ENCODE measurements at places on chromosomes 5 and 9.

GRCh38 chr9:76394960-76395252 is 680 bp upstream of the RFK start:
- DNase-seq = peak; percentile 83

DNA sequence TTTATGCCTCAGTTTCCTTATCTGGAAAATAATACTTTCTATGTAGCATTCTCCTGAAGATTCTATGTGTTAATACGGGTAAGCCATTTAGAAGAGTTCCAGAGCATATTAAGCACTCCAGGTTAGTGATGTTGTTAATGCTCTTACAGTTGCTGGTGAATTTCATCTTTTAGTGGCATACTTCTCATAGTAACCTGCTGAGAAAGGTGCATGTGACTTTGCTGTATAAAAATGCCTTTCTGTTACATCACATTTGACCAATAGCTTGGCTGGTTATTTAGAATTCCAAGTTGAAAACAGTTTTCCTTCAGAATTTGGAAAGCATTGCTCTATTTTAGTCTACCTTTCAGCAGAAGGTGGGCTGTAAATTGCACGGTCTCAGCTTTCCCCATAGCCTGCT is 27.2 kb downstream of the GCNT1 start:
- DNase-seq = no peak

DNA sequence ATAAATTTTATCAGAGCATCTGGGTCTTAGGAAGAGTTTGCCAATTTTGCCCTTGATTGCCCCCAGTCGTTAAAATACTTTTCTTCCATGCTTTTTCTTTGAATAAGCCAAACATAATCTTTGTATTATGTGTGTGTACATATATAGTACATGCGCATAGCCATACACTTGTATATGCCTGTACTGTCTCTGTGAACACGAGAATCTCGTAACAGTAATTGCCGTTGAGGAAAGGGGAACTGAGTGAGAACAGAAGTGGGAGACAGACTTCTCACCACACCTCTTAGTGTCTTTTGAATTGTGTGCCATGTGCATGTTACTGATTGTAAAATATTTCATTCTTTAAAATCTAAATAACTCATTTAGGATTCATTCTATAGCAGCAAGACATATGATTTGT is 79.6 kb upstream of the GRHPR start:
- no peak for DNase-seq

DNA sequence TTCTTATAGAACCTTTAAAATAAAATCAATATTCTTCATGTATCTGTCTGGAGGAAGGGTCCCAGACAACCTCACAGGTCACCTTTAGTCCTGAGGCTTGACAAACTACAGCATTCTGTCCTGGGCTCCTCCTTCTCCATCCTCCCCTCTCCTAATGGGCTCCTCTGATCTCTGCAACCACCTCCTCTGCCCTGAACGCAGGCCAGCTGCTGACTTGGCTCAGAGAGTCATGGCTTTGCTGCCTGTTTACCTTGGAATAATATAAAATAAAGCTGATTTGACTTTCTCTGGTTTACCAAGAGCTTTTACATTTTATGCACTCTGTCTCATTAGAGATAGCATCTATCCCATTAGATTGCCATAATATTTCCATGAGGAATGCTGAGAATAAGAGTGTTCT is 159.4 kb downstream of the SEMA6A start:
- DNase-seq = no peak

- DNase-seq = no peak
These were observed 126.2 kb upstream of the ZNF608 start for GRCh38 chr5:124872615-124873014.

GRCh38 chr5:116885825-116886224 is 311.2 kb upstream of the SEMA6A start:
- no peak for DNase-seq

GRCh38 chr5:14777187-14777586 is 94.4 kb downstream of the ANKH start:
- no peak for DNase-seq

GRCh38 chr5:228886-229285 is 10.8 kb downstream of the SDHA start:
- no peak for DNase-seq

GRCh38 chr5:145068721-145069120 is 766.4 kb downstream of the PRELID2 start:
- DNase-seq = no peak

GRCh38 chr5:156271569-156271968 is 55.4 kb upstream of the SGCD start:
- DNase-seq = no peak

- DNase-seq = no peak
These were observed 47.4 kb upstream of the VLDLR start for GRCh38 chr9:2574203-2574602.

GRCh38 chr5:53900677-53901076 is 340.2 kb downstream of the NDUFS4 start:
- no peak for DNase-seq

- no peak for DNase-seq
These were observed 304.0 kb downstream of the PRELID2 start for GRCh38 chr5:145531038-145531734.

GRCh38 chr9:89533411-89534095 is 35.6 kb upstream of the SEMA4D start:
- no peak for DNase-seq

DNA sequence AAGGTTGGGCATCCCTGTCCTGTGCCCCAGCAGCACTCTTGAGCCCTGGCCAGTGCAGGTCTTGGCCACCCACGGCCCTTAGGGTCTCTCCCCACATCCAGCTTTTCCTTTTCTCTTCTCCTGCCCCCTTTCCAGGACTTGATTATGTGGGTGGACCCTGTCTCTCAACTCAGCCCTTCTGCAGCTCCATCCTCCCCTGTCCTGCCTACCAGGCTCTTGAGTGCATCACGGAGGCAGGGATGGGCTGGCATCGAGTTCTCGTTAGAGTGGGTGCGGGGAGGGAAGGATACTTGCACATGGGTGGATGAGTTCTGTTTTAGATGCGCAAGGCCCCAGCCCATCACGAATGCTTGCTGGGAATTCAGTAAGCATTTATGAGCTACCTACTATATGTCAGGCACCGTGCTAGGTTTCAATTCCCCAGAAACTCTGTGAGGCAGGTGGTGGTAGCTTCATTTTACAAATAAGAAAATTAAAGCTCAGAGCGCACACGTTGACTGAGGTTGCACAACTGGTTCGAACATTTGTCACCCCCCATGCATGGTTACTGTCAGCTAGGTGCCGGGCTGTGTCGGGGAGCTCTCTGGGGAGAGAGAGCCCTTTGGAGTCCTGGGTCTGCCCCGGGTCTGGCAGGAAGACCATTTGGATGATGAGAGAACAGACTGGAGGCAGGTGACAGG is 144.6 kb upstream of the PITX1 start:
- no peak for DNase-seq

DNA sequence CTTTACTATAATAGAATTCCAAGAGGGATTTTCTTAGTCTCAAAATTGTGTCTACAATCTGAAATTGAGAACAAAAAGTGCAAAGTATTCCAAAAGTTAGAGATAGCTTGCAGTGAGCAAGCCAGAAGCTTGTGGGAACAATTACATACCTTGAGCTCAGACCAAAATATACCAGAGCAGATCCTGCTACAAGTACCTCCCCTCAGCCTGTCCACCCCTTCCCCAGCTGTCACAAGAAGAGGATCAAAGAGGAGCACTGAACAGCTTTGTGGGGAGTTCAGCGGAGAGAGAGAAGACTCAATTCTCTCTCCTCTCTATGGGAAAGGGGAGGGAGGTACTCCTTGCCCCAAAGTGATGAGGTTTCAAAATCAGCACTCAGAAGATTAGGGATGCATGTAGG is 869.2 kb upstream of the DMAC1 start:
- no peak for DNase-seq

DNA sequence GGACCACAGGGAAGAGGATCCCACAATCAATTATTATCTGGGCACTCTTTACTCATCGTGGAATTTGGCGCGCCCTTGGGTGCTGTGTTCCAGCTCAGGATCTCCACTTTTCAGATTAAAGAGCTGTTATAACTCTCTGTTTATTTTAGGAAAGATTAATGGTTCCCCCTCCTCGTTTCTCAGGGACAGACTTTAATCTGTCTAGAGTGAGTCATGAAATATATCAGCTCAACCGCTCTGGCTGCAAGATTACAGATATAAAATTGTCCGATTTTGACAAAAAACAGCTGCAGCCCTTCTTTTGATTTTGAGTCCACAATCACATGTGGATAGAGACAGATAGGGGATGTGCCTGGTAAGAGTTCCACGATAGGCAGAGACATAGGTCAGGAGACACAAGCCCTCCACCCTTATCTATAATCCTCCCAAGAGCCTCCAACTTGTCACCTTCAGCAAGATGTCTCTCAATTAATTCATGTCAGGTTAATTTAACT is 77.6 kb upstream of the ANKRD55 start:
- no peak for DNase-seq

- DNase-seq = no peak
These were observed 130.4 kb upstream of the CLINT1 start for GRCh38 chr5:157989296-157989695.

DNA sequence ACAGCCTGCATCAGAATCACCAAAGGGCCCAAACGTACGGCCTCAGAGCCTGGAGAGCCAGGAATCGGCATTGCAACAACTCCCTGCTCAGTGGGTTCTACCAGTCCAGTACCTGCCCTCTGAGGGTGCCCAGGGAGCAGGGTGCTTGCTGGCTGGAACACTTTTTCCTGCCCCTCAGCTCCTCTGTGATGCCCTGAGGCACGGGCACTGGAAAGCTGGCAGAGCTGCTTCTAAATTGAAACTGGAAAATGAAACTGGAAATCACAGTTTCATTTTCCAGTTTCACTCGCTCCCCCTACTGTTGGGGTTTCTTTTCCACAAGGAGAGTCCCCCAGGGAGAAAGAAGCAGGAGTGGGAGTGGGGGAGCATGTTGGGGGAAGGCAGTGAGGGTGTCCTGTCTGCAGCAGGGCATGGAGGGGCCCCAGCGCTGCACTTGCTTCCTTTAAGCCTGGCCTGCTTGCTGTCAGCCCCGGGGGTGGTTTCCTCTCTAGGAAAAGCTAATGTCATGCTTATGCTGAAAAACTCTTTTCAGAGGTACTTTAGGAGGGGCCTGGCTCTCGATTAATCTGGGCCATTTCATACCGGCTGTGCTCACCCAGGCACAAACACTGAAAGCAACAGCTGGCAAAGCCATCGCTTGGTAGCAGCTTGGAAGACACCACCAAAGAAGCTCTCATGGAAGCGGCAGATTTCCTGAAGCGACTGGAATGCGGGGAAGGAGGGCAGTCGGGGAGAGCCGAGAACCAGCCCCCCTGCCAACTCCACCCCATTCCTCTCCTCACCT is 26.2 kb downstream of the IRF1 start:
- peak; percentile 41 for DNase-seq

DNA sequence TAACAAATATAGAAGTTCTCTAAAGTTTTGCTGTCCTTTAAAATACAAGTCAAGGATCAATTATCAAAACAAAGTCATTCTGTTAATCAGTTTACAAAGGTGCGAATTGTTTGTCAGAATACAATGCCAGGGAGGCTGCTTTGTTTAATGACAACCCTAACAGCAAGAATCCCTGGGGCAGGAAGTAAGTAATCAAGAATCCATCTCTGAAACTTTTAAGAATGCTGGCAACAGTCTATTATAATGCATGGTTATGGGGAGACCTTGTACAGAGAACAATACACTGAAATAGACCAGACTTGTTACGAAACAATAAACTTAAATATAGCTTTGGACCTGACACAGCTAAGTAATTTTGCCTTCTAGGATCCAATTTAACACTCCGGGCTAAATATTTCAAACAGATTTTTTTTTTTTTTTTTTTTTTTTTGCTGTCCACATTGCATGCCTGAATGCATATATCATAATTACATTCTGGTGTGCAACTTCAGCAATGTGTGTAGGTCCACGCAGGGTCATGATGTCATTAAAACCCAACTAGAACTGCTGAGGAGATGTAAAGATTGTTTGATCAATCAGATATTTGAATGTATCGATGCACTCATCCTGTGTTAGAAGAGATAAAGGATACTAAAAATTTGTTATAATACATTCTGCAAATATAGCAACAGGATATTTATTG is 421.3 kb downstream of the CETN3 start:
- no peak for DNase-seq

GRCh38 chr9:116685166-116685565 is 1.9 kb upstream of the TRIM32 start:
- DNase-seq = no peak

- DNase-seq = peak; percentile 54
These were observed 106.0 kb downstream of the FRMD3 start for GRCh38 chr9:83432104-83432627.

- DNase-seq = no peak
These were observed 4.6 kb upstream of the DUSP1 start for GRCh38 chr5:172775326-172776234.

- DNase-seq = no peak
These were observed 16.7 kb upstream of the SLC28A3 start for GRCh38 chr9:84357275-84357674.

- no peak for DNase-seq
These were observed 244.3 kb downstream of the ASTN2 start for GRCh38 chr9:117170567-117170966.

DNA sequence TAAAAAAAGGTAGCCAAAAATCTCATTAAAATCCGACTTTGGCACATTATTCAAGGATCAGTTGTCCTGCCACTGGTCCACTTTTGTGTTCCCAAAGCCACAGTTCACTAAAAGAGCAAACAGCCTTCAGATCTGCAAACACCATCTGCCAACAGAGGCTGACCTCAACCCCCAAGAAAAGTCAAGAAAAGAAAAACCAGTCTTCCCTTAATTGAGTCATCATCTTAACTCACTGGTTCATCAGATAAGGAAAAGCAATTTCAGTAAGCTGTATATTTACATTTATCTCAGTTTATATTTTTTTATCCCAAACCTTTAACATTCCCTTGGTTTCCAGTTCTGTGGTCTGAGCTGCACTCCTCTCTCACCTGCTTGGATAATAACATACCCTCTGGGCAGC is 21.2 kb downstream of the RASEF start:
- DNase-seq = no peak

DNA sequence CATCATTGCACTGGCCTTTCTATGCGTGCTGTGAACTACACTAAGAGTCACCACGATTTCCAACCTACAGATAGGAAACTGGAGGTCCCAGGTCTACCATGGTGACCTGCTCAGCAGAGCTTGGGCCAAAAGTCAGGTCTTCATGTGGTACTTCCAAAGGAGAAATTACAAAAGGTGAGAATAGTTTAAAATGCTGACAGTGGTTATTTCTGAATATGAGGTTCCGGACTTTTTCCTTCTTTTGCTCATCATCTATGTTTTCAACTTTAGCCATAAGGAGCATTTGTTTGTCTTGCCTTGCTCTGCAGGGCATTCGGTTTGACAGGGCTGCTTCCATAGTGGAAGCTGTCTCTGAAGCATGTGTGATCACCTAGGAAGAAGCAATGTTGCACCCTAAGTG is 282.1 kb upstream of the IRX1 start:
- DNase-seq = no peak

- no peak for DNase-seq
These were observed 188.9 kb downstream of the PDZD2 start for GRCh38 chr5:31827867-31828266.

Measured in SW480 (cell line).